ENCODE measurements at places on chromosomes 16 and 17.

DNA sequence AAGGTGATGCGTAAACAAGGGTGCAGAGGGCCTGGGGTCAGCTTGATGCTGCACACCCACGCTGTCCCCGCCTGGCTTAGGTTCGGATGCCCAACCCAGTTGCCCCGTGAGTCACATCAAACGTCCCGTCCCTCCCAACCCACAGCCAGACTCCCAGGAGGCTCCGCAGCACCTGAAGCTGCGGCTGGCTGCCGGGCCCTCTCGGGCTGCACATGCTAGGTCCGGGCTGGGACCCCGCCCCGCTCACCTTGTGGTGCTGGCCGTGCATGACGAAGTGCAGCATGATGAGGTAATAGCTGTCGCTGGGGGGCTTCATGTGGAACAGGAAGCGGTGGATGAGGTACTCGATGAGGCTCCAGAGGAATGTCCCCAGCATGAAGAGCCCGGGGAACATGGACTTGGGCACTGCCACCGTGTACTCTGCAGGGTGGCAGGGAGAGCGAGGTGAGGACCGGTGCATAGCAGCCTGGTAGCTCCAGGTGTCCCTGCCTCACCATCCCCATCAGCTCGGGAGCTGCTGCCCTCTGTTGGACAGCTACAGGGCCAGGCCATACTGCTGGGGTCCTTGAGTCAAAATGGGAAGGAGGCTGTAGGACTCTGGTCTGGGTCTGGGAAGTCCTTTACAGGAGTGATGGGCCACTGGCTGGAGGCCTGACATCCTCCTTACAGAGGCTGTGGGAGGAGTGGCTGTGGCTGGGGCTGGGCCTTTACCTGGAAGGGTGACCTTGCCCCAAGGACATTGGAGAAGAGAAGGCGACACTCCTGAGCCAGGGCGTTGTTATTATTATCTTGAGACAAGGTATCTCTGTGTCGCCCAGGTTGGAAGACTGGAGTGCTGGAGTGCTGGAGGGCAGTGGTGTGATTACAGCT, 18.3 kb upstream of the MLKL start:
- DNase-seq: no peak

DNA sequence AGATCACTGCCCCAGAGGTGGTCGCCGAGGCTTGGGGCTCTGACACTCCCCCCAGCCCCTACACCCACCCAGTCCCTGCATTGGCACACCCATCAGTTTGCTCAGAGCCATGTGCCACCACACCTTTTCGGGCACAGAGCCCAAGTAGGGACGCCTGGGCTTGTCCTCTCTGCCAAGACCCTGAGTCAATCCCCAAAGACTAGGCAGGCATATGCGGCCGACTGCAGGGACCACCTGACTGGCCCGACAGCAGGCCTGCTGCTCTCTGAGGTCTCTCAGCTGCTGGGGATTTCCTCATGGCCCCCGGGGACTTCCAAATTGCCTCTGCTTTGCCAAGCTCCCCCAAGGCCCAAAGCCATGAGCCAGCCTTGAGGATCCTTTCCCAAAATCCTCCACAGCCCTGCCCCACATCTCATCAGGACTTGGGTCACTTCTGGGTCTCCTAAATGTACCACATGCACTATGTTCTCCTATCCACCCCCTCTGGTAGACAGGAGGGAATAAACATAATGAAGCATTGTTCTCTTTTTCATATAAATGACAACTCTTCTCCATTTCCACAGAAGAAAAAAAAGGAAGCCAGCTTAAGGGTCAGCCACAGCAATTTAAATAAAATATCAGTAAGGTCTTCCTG, 30.6 kb downstream of the MYO18A start:
- DNase-seq: no peak

- peak; percentile 82 for DNase-seq
Observed at GRCh38 chr17:40547079-40547784, 18.0 kb downstream of the CCR7 start.

DNA sequence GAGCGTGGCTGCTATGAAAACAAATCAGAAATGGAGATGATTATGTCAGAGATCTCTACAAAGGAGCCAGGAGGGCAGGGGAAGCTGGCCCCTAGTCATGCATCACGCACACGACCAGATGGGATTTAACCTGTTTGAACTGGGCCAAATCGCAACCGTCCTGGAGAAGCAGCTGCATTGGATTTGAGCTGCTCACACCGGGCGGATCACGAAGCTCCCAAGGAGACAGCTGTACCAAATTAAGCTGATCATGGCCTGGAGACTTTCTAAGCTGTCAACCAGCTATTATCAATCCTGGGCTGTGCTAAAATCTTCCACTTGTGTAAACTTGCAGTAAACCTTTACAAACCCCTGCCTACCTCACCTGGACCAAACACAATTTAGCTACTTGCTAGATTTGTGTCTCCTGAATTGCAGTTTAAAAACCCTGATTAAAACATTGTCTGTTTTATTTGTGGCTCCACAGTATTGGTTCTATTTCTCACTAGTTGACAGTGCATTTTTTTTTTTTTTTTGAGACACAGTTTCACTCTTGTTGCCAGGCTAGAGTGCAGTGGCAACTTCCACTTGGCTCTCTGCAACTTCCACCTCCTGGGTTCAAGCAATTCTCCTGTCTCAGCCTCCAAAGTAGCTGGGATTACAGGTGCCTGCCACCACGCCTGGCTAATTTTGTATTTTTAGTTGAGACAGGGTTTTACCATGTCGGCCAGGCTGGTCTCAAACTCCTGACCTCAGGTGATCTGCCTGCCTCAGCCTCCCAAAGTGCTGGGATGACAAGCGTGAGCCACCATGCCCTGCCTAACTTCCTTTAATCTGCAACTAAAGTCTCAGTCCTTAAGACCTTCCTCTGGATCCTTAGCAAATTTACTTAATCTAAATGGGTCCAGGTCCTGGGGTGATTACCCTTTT, 98.3 kb upstream of the GRIN2A start:
- no peak for DNase-seq

DNA sequence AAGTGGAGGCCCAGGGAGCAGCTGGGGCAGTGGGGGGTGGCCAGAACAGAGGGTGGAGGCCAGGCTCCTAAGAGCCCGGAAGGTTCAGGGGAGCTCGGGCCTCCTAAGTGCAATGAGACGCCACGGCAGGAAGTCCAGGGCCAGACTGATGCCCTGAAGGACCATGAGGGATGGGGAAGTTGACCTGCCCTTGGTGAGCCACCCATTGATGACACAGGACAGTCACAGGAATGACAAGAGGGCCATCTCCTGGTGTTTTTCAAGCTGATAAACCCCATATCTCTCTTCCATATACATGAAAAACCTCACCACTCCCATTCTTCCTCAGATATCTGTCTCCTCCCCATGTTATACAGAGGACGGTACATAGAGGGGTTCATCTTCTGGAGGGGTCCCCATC, 5.8 kb upstream of the MRPL58 start:
- no peak for DNase-seq

GRCh38 chr16:86448306-86448890, 61.9 kb upstream of the FOXF1 start:
- DNase-seq: no peak

GRCh38 chr17:42068979-42069378, 18.6 kb upstream of the C17orf113 start:
- no peak for DNase-seq

DNA sequence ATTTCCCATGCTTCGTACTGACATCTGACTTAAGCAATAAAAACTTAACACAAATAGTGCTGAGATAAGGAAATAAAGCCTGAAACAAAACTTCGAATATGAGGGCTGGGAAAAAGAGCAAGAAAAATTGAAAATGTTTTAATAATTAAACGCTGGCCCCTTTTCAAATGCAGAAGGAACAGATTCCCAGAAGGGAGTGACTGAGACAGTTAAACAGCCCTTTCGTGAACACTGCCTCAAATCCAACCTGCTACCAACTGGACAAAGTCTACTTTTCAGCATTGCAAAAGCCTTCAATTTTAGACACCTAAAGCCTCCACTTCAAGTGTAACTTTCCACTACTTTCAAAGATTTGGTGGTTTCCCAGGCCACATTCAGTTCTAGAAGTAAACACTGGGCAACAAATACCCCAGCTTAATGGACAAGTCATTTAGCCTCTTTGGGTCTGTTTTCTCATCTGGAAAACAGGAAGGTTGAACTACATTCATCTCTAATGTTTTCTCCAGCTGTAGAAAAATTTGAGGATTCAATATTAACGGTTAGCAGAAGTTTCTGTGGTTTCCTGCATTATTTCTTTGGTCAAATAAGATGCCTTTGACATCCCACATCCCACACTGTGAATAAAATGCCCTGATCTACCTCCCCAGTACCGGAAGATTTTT, 11.8 kb downstream of the RFFL start:
- peak; percentile 52 for DNase-seq

GRCh38 chr17:9431620-9432019, 144.0 kb downstream of the STX8 start:
- no peak for DNase-seq

DNA sequence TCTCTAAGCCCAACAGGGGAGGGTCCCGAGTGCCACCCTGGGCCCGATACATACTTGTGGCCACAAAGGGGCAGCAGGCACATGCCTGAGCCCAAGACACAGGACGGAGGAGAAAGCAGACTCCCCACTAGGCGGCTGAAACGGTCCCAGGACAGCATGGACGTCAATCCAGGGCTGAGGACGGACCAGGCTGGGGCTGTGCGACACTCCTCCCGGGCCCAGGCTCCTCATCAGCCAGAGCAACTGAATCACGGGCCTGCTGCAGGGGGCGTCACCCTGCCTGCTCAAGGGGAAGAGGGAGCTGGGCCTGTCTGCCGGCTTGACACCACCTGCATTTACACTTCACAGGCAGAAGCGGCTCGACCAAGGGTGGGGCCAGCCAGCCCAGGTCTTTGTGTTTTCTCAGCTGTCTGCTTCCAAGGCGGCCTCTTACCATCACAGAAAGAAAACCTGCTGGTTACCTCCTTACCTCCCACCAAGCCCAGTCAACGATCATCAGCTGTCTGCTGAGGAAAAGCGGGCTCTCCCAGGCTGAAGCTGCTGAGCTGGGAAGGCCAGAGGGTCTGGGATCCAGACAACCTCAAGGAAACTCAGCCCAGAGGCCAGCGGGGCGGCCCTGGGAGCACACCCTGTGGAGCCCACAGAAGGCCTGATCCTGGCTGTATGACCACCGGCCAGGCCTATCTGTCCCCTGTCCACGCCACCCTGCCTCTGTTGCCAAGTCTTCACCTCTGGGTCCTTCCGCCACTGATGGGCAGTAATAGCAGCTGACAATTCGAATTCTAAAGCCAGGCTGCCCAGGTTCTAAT, 26.4 kb downstream of the KIFC3 start:
- no peak for DNase-seq

DNA sequence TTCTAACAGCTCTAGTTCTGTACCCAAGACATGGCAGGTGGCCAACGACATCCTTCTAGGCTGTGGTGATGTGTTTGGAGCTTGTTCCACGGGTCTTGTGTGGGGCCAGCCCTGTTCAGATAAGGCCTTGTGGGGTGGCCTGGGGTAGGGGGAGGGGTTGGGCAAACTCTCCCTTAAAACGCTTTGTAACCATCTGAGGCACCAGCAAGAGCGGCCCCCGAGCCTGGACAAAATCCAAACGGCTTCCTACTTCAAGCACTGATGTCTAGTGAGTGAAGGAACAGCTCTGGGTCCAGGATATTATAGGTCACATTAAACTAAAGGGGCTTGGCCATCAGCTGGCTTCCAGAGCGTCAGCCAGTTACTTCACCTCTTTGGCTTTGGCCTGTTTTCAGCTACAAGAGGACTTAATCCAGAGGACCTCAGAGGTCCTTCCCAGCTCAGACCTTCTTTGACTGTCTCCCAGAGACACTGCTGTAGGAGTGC, 11.9 kb downstream of the SERPINF1 start:
- no peak for DNase-seq

DNA sequence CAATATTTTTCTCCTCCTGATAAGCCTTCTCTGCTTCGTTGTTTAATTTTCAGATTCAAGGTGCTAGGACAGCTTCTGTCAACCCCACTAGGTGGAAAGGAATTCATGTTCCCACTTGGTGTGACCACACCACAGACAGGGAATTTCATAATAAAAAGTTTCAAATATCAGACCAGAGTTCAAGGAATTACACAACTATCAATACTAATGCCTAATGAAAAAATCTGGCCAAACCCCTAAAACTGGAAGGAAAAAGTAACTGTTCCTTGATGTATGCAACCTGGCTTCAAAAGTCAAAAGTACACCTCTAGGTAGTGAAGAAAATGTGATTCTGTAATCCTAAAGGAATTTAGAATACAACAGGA, 87.8 kb upstream of the CORO6 start:
- DNase-seq: no peak

DNA sequence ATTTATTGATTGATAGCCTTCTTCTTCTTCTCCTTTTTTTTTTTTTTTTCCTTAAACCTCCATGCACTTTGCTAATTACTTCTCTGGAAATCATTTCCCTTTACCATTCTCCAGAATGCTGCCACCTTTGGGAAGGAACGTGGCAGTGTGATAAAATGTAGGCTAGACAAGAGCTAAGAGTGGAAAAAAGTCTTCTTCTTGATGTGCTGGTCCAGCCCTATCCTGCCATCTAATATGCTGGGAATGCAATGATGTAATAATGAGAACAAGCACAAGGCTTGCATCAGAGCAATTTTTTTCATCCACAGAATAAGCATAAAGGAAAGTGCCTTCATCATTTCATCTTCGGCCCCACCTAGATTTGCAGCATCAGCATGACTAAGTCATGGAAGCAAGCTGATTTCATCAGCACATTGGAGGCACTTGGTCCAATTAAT, 128.7 kb upstream of the ZFHX3 start:
- DNase-seq: no peak

DNA sequence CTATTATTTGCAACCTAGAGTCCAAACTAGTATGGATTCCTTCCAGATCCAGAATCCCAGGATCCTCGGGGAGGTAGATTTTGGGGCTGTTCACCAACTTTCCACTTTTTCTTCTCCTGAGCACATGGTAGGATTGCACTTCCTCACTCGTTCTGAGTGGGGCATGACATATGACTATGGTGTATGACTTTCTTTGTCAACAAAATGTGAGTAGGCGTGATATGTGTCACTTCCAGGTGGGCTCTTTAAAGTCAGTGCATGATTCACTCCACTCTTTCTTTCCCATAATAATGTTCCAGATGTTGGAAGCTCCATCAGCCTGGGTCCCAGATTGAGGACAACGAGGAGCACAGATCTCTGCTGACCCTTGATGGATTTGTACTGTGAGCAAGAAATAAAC, 21.5 kb downstream of the IRX5 start:
- no peak for DNase-seq

GRCh38 chr16:88633684-88634140, 4.7 kb upstream of the IL17C start:
- peak; percentile 51 for DNase-seq

DNA sequence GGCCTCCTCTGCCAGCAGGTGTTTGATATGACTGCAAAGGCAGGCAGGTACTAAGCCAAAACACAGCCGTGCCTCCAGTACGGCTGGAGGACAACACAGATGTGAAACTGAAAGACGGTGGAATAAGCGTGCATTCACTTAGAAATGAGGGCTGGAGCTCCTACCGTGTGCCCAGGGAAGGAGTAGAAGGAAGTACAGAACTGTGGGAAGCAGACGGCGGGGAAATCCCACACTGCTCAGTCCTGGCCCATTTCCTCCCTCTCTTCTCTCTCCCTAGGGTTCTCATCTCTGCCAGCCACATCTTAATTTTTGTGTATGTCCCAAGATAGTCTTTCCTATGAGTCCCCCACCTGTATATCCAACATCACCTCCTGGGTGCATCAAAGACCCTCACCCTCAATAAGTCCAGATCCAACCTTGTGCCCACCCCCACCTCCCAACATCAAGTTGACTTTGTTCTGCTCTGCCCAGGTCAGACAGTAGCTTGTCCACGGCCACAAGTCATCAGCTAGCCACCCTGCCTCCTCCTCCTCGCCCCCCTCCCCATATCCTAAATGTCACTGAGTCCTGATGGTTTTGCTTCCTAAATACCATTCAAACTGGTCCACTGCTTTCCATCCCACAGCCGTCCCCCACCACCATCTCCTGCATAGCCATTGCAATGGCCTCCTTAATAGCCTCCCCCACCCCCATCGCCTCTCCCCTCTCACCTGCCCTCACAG, 77.1 kb upstream of the RPL38 start:
- no peak for DNase-seq

Measured in CD4-positive, alpha-beta T cell treated with Interleukin-4 for 4 hours (primary cell).